Left lung (tissue), 14 donors: ENCODE measurements at places on chromosomes 16 and 17. TPM values are rescaled to one million over a fixed set of nuclear protein-coding genes. Genes with fewer than 3 reads are reported as not detected.

GRCh38 chr16:17278988-17279387 is 191.8 kb downstream of the XYLT1 start:
- DNase-seq: no peak

DNA sequence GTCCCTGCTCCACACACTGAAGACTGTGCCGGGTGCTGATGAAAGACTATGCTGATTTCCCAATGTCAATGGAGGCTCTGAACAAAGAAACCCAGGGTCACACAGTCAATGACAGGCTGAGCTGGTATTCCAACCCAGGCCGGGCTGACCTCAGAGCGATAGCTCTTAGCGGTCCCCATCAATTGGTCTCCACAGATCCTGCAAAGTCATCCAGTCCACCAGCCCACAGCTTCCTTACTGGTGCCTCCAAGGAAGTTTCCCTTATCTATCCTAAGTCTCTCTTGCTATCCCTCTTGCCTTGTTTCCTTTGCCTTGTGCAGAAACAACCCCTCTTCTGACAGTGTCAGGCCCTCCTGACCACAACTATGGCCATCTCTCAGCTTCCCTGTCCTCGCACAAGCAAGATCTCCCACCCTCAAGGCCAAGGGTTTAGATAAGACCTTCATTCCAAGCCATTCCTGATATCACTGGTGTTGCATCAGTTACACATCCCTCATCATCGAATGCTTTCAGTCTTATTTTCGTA is 52.7 kb upstream of the KSR1 start:
- peak; percentile 3 for DNase-seq

- no peak for DNase-seq
Measured at GRCh38 chr17:76337413-76337777, 16.3 kb downstream of the PRPSAP1 start.

GRCh38 chr17:18028114-18028951 is 10.6 kb downstream of the ATPAF2 start:
- DNase-seq: no peak

DNA sequence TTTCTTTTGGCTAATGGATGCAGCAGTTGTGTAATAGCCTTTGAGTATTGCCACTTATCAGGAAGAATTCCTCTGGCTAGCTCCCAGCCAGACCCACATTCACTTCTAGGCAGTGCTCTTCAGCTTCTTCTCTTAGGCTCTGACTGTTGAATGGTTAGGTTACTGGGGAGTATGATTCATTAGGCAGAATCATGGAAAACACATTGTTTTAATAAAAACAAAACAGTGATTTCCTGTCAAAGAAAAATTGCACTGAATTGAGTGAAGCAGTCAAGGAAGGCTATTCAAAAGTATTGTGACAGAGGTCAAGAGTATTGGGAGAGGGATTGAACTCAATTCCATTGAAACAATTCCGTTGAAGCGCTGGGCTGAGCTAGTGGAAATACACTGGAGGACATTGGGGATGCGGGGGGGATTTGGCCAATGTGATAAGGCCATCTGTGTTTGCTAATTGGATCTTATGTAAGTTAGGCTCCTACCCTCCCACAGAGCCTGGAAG is 68.0 kb downstream of the CNTNAP4 start:
- DNase-seq: peak; percentile 64

Gene G6PC1
- total RNA-seq: not detected

Gene TEDC2
- 6.5 TPM for total RNA-seq

Gene BRIP1
- 3.7 TPM for total RNA-seq

Gene SP2
- total RNA-seq: 15.2 TPM
